ENCODE measurements at places on chromosomes 4 and X.

- peak; percentile 10 for DNase-seq
These were observed 17.1 kb upstream of the C1QTNF7 start for GRCh38 chr4:15410750-15411149.

DNA sequence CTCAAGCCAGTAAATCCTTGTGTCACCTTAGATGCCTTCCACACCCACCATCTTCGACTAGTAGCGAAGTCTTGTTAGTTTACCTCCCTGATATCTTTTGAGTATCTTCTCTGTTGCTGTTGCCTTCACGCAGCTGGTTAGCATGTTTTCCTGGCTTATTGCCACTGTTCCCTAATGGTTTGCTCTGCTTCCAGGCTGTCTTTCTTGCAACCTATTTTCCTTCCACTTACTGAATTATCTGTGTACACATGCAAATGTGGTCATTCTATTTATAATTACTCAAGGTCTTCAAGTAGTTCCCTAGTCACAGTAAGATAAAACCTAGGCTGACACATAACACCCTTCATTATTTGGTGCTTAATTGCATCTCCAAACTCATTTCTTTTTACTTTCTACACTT lies 89.5 kb downstream of the UGT8 start:
- no peak for DNase-seq

DNA sequence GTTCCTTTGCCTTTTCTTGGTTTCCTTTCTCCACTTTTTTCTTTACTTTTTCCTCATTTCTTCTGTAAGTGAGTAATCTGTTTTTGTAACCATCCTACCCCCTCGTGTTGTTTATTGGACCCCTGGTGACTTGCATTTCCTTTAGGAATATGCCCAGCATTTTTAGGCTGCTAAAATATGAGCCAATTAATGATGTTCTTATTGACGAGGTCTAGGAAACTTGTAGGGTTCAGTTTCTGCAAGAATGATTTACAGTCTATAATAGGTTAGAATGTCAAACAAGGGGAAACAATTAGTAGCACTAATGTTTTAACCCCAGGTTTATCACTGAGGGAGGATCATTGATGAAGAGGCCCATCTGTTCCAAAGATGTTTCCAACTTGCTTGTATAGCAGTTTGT lies 79.0 kb downstream of the CPE start:
- no peak for DNase-seq

DNA sequence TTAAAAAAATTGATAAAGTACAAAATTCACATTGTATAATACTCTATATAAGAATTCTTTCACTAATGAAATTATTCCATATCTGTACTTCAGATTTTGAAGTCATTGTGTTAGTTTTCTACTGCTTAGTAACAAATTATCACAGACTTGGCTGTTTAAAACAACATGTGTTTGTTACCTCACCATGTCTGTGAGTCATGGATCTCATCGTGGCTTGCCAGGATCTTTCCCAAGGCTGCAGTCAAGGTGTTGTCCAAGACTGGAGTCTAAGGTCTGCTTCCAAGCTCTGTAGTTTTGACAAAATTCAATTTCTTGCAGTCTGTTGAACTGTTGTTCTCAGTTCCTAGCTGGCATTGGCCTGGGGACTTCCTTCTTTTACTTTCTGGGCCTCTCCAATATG lies 1286.9 kb downstream of the ADGRL3 start:
- no peak for DNase-seq

DNA sequence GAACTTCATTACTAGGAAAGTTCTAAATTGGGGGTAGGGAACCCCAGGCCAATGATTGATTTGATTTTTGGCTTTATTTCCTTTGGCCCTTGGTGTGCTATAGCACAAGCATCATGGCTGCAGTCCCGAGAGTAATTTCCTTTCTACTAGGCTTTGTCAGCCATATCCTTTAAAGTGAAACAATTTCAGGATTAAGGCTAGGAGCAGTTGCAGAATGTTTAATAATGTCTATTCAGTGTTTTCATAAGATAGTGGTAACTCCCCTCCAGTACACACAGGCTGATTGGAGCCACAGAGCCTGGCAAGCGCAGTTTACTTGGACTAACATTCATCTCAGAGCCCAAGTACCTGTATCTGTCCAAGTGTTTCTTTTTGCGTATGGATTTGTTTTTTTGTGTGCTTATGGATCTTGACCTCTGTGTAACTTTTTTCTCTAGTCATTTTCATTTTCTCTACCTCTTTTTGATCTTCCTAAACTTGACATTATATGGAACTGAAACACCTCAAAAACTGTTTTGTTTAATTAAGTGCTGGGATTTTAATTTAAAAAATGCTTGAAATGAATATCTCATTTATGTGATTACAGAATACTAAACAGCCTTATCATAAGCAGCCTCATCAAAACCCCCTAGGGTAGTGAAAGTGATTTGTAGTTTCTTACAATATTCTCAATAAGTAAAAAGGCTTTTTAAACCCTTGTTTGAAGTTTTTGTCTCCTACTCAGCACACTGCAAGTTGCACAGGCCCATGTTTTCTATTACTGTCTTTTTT lies 7.5 kb downstream of the STIM2 start:
- no peak for DNase-seq

DNA sequence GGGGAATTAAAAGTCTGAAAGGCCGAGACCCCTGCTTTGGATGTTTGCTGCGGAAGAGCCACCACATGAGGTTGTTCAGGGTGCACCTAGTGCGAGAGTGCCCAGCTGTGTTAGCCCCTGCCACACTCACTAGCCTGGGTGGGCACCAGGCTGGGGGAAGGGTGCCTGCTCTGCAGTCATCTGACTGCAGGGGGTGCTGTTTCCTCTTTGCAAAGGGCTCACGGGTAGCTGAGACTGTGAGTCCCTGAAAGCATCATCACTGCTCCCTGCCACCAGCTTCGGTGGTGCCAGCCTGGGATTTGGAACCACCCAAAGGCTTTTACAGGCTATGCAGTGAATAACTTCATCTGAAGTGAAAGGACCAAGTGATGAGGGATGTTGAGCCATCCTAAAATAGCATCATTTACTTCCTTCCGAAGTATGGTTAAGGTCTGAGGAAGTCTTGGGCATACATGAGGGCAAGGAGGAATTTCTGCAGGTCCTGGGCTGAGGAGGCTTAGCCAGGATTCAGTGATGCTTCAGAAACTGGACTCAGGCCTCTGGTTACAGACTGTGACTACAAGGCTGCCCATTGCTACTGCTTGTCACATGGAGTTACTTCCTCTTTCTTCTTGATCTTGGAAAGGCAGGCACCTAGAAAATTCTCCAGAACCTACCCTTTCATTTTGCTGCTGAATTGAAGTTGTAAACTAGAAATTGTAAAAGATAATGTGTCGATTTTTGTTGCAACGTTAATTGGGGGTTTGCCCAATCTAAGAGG lies 293.2 kb upstream of the PRPS2 start:
- no peak for DNase-seq

- DNase-seq: no peak
These were observed 57.1 kb upstream of the NKX1-1 start for GRCh38 chr4:1463088-1463926.

DNA sequence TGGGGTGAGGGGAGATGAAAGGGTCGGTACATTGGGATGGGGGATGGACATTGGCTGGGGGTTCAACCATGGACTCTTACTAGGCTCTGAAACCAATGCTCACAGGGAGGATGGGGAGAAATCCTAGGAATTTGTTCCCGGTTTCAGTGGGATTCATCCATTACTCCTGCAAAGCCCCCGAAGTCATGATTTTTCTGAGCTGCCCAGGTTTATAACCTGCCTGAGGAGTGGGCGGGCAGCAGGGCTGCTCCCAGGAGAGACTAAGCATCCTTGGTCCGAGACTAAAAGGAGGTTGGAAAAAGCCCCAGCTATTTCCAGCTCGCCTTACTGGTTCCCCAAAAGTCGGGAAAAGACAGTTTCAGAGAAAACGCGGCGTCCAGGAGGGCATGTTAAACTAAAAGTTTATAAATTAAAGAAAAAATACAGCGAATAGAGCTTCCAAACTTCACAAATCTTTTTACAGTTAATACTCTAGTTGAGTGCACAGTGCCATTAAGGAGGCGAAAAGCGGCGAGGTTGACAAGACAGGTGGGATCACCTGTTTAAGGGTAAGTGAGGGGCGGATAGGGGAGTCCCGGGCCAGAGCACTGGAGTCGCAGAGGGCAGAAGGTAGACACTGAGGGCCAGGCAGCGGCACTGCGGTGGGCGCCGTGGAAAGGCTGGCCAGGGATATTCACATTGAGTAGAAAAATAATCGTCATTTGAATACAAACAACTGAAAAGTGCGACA lies 3.7 kb downstream of the NKX3-2 start:
- no peak for DNase-seq

DNA sequence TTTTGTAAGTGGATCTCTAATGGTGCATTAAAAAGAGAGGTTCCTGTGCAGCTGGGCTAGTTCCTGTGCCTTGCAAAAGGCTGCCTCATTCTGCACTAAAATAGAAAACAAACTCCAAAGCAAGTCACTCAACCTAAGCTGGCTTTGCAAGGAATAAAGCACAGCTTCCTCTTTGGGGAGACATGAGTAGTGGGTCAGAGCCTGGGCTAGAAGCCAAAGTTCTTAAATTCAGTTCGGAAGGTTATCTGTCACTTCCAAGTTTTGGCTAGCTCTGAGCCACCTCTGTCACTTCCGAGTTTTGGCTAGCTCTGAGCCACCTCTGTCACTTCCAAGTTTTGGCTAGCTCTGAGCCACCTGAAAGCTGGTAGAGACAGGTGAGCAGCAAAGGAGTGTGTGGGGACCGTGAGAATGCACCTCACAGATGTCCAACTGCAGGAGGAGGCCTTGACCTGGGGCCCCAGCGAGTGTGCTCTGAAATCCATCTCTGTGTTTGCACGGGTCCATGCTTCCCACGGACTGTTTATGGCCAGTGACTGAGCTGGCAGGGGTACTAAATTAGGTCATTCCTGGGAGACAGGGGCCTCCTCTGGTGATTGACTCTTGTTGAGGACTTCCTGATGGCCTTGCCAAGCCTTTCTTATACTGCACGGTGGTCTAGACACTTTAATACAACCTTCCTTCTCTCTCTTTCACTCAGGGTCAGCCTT lies 36.4 kb upstream of the MAMLD1 start:
- DNase-seq: no peak

DNA sequence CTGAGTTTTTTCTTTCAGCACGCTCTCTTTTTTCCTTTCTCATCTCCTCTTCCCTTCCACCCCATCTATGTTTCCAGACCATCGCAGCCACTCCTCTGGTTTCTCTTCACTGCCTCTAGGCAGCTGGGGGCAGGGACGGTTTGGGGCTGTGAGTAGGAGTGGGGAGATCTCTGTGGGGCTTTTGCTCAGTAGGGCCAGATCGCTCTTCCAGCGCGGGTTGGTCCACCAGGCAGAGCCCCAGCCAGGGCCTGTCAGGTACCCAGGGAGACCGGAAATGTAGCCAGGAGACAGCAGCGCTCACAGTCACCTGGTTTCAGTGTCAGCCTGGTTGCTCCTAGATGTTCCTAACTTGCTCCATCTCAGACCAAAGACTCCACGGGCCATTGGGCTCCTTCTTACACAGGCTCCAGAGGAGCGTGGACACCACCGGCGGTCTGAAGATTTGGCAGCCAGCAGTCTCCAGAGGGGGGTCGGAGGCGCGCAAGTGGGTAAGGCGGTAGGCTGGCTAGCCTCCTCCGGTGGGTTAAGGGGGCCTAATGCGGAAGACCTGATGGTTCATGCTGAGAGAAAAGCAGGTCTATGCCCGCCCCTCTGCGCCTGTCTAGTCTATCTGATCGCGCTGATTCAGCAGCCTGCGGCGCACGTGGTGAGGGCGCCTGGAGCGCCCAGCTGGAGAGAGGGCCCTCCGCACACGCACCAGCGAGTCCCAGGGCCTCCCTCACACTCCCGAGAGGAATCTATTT lies 1.8 kb downstream of the FGF5 start:
- no peak for DNase-seq

DNA sequence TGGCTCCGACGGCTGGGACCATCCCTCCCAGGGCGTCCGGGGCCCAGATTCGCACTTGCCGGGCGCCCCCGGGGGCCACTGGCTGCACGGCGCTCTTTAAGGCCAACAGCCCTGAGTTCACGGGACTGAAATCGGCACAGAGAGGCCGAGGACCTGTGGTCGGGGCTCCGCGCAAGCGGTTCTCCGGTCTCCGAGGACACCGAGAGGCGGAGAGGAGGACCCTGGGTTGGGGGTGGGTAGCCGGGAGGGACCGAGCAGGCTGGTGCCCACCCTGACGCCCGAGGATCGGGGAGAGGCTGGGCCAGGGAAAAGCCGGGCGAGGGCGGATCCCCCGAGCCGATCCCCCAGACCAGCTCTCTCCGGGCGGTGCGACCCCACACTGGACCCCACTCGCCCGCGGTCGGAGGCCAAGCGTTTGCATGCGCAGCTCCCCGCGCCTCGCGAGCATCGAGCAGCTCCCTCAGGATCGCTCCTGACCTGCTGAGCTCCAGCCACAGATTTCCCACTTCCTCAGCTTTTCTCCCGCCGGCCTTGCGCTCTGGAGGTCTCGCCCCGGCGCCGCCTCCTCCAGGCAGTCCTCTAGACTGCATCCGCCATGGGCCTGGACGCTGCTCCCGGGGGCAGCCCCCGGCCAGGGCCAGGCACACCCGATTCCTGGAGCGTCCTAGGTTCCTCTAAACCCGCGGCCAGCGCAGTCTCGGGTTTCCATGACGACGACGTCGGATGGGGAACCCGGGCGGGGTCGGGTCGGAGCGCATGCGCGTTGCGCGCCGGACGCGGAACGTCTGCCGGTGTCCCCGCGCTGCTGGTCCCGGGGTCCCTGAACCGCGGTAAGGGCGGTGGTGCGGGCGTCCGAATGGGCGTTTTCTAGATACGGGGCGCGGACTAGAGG lies 17.6 kb upstream of the NAT8L start:
- DNase-seq: peak; percentile 63

GRCh38 chr4:36841583-36842326 lies 402.8 kb upstream of the NWD2 start:
- no peak for DNase-seq

GRCh38 chr4:182749667-182750167 lies 167.5 kb downstream of the DCTD start:
- no peak for DNase-seq

- no peak for DNase-seq
These were observed 56.2 kb upstream of the STIM2 start for GRCh38 chr4:26804451-26804850.

DNA sequence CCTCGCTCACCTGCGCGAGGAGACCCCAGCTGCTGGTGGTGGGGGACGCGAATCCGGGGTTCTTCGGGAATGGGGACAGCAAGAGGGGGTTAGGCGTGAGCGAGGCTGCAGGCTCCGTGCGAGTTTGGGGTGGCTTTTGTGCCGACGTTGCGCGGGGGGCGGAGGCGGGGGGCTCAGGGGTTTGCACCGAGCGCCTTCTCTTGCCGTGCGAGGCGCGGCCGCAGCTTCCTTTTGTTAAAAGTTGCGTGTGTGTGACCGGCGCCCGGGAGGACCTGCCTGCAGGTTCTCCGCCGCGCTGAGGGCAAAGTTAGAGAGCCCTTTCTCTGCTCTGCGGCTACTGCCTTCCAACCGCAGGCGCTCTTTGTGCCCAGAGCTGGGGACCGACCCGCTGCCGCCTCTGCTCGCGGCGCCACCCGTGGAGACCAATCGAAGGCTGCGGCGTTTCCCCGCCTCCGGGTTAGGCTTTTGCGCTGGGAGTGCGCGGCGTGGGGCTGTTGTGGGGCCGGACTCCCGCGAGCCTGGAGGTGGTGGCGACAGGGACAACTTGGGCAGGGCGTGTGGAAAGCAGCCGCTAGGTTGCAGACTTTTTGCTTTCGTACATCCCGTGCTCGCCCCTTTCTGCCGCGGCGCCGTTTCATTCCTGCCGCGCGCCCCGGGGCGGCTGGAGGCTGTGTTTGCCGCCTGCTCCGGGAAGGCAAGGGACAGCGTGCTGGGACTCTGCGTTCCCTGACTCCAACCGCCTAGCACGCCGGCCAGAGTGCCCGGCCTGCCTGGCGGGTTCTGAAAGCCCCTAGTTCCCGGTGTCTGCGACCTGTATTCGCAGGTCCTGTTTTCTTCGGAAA lies 716 bp downstream of the KIT start:
- DNase-seq: peak; percentile 52
